ENCODE measurements at places on chromosomes 16 and 17.
A peak's percentile ranks its signal among the peaks of the same experiment; 100 is the strongest.

GRCh38 chr17:34135841-34136240 lies 119.2 kb upstream of the CCL2 start:
- no peaks in the 10 kb centered on the region for H3K36me3 ChIP-seq
- H3K4me1 ChIP-seq: no peaks in the 10 kb centered on the region
- DNase-seq: no peak
- no peak overlapping the region for H3K27ac ChIP-seq
- H3K4me3 ChIP-seq: no peak overlapping the region
- H3K27me3 ChIP-seq: no peaks in the 10 kb centered on the region

- peaks cover 3% of the 10 kb centered on the region for H3K4me1 ChIP-seq
- peak; percentile 93 for DNase-seq
- H3K36me3 ChIP-seq: no peaks in the 10 kb centered on the region
- peak overlapping the region; percentile 47 for H3K4me3 ChIP-seq
- H3K27me3 ChIP-seq: peaks cover 71% of the 10 kb centered on the region
- no peak overlapping the region for H3K27ac ChIP-seq
Observed at GRCh38 chr17:47789611-47790561, 31.7 kb downstream of the OSBPL7 start.

- peaks cover 38% of the 10 kb centered on the region for H3K36me3 ChIP-seq
- H3K27ac ChIP-seq: no peak overlapping the region
- no peak for DNase-seq
- peaks cover 12% of the 10 kb centered on the region for H3K4me1 ChIP-seq
- H3K4me3 ChIP-seq: no peak overlapping the region
Observed at GRCh38 chr17:7881276-7882054, 7.1 kb upstream of the CHD3 start.

DNA sequence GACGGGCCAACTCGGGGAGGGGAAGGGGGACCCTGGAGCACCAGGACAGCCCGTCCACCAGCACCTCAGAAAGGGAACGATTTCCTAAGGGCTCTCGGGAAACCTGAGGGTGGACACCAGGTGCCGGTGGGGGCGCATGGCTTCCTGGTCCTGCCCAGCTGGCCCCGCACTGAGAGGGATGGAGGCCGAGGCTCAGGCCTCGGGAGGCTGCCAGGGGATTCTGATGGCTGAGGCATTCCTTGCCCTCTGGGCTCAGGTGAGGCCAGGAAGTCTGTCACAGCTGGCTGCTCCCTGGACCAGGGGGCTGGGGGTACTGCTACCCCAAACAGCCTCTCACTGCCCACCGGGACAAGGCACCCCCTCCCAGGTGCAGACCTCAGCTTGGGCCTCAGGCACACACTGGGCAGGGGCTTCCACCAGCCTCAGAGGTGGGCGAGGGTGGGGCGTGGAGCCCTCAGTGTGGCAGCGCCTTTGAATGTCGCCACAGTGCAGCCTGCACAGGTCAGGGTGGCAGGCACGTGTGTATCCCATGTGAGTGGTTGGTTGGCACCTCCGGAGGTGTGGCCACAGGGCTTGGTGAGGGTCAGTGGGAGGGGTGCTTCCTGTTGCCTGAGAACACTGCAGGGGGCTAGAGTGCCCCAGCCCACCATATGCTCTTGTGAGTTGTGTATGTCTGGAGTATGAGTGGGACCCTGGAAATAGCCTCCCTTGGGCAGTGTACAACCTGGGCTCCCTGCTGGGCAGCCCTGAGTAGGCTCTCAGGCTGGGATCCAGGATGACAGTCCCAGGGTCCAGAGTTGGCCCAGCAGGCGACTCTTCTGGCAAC lies 3.9 kb upstream of the FSCN2 start:
- no peaks in the 10 kb centered on the region for H3K36me3 ChIP-seq
- no peak overlapping the region for H3K4me3 ChIP-seq
- DNase-seq: peak; percentile 89
- H3K27ac ChIP-seq: no peak overlapping the region
- peaks cover 17% of the 10 kb centered on the region for H3K27me3 ChIP-seq

- no peak for DNase-seq
- no peak overlapping the region for H3K4me3 ChIP-seq
- H3K36me3 ChIP-seq: no peaks in the 10 kb centered on the region
- H3K27ac ChIP-seq: no peak overlapping the region
- no peaks in the 10 kb centered on the region for H3K27me3 ChIP-seq
Observed at GRCh38 chr17:64111831-64112230, 18.1 kb downstream of the ERN1 start.

- peak overlapping the region; percentile 89 for H3K4me3 ChIP-seq
- peaks cover 32% of the 10 kb centered on the region for H3K4me1 ChIP-seq
- H3K27me3 ChIP-seq: no peaks in the 10 kb centered on the region
- DNase-seq: peak; percentile 90
- peak overlapping the region; percentile 68 for H3K27ac ChIP-seq
Observed at GRCh38 chr16:24729951-24730815, 732 bp downstream of the TNRC6A start.

GRCh38 chr17:82613283-82614094 lies 34.8 kb downstream of the WDR45B start:
- H3K27me3 ChIP-seq: no peaks in the 10 kb centered on the region
- H3K27ac ChIP-seq: no peak overlapping the region
- peaks cover 46% of the 10 kb centered on the region for H3K36me3 ChIP-seq
- DNase-seq: no peak

- peaks cover 7% of the 10 kb centered on the region for H3K4me1 ChIP-seq
Observed at GRCh38 chr16:87274794-87275193, 42.4 kb downstream of the C16orf95 start.

DNA sequence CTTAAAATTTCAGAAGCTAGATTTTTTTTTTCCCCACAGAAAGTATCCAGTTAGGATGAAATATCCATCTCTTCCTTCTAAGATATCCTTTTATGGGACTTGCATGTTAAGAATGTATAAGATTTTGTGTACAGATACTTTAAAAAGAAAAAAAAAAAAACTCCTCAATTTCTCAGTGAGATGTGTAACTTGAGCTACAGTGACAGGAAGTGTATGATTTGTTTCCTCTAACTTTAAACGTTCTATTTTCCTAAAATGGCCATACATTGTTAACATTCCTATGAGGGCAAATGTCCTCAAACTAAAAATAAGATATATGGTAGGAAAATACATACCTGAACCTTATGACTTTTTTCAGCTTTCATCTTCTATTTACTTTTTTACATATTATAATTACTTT lies 8.9 kb downstream of the FBXO47 start:
- no peak for DNase-seq
- no peaks in the 10 kb centered on the region for H3K36me3 ChIP-seq
- peak overlapping the region; percentile 48 for H3K27ac ChIP-seq
- peaks cover 9% of the 10 kb centered on the region for H3K4me1 ChIP-seq

DNA sequence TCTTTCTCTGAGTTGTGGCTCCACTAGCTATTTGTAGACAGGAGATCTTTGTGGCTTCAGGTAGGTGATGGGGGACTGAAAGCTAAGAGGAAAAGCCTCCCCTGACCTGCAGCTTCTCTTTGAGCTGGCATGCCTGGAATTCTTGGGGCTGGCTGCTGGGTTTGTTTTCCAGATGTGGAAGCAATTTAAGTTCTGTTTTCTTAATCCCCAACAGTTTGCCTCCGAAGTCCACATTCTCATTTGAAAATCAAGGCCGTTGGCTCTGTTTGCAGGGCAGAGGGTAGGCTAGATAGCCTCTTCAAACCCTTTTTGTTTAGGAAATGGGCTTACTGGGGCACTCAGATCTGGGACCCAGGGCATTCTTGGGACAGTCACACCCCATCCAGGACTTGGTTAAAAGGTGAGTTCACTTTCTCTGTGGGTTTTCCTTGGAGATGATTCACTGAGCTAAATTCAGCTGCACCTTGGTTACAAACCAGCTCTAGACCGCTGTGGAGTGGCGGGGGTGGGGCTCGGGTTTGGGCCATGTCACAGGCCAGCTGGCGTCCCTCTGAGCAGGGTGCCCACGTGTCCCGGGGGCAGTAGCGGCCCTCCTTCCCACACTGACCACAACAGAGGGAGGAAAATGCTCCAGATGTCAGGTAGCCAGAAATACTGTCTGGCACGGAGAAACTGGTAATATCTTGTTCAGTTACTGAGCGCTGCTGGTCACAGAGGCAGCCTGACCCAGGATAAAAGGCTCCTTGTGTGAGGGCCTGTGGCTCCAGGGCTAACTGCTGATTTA lies 108.5 kb downstream of the RAB11FIP4 start:
- no peak overlapping the region for H3K27ac ChIP-seq
- DNase-seq: peak; percentile 65
- H3K27me3 ChIP-seq: peaks cover 43% of the 10 kb centered on the region
- H3K36me3 ChIP-seq: no peaks in the 10 kb centered on the region
